HCT116 (cell line): ENCODE measurements at places on chromosomes 13 and 19. TPM values are rescaled to one million over a fixed set of nuclear protein-coding genes. Genes with fewer than 3 reads are reported as not detected.

GRCh38 chr13:111361046-111361872 is 40.8 kb downstream of the TEX29 start:
- no peaks in the 10 kb centered on the region for H3K36me3 ChIP-seq
- H3K4me1 ChIP-seq, result no peaks in the 10 kb centered on the region
- no peak overlapping the region for H3K27ac ChIP-seq
- no peak for DNase-seq

Gene CGB2
- 5.0 TPM for total RNA-seq

DNA sequence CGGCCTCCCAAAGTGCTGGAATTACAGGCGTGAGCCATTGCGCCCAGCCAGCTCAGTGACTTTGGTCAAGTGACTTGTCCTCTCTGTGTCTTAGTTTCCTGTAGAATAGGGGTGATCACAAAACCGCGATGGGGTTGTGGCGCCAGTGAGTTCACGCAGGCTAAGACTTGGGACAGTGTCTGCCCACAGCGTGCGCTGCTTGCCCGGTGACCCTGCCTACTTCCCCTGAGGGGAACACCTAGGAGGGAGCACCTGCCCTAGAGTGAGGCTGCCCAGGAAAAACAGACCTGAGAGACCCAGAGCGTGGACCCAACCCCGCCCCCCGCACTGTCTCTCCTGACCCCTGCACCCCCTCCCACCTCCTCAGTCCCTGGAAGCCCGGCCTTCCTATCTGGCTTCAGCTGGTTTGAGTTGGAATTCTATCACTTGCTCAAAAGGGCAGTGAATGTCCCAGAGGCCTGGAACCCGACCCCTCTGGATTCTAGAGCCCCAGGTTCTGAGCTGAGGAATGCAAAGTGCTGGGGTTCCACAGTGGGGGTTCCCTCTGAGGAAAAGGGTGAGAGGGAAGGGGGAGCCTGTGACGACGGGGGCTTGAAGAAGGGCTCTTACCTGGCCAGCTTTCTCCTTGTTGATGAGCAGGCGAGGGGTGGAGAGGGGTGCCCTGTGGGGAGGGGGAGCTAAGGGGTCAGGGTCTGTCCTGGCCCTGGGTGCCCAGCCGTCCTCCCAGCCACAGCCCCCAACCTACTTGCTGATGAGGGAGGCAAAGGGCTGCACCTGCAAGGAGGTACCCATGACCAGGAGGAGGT is 2.2 kb upstream of the RINL start:
- no peaks in the 10 kb centered on the region for H3K36me3 ChIP-seq
- no peaks in the 10 kb centered on the region for H3K27me3 ChIP-seq
- no peak overlapping the region for H3K27ac ChIP-seq
- H3K4me1 ChIP-seq, result peaks cover 16% of the 10 kb centered on the region; the same call in 1 of the 2 replicates

Gene RINL
- 28.6 TPM for total RNA-seq

- no peak overlapping the region for H3K4me3 ChIP-seq
- H3K27ac ChIP-seq, result no peak overlapping the region
- H3K4me1 ChIP-seq, result no peaks in the 10 kb centered on the region
- no peaks in the 10 kb centered on the region for H3K36me3 ChIP-seq
- peaks cover 9% of the 10 kb centered on the region; the same call in 1 of the 2 replicates for H3K27me3 ChIP-seq
Measured at GRCh38 chr19:3471954-3472655, 8.2 kb downstream of the SMIM24 start.

GRCh38 chr19:18663940-18664530 is 19.4 kb upstream of the CRTC1 start:
- H3K4me1 ChIP-seq, result peaks cover 16% of the 10 kb centered on the region
- no peaks in the 10 kb centered on the region for H3K27me3 ChIP-seq

DNA sequence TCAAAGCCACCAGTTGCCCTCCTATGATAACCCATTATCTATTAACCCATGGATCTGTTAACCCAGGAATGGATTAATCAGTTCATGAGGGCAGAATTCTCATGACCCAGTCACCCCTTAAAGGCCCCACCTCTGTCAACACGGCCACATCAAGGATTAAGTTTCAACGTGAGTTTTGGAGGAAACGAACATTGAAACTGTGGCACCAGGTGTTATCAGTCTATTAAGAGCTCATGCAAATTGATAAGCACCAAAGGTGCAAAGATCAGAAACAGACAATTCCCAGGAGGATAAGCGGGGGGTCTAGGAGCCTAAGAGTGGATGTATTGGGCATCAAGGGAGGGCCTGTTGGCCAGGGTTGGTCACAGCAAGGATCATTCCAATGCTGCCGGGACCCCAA is 19.9 kb upstream of the ELAVL1 start:
- peaks cover 5% of the 10 kb centered on the region; the same call in 1 of the 2 replicates for H3K4me1 ChIP-seq
- no peaks in the 10 kb centered on the region for H3K36me3 ChIP-seq
- no peaks in the 10 kb centered on the region for H3K27me3 ChIP-seq
- H3K4me3 ChIP-seq, result no peak overlapping the region

- H3K27me3 ChIP-seq, result no peaks in the 10 kb centered on the region
- peak; percentile 48 for DNase-seq
- H3K27ac ChIP-seq, result peak overlapping the region; percentile 78
Measured at GRCh38 chr13:112725346-112726015, 35.6 kb downstream of the ATP11A start.

Gene CYP2A7
- not detected for total RNA-seq

Gene BSPH1
- total RNA-seq, result not detected

GRCh38 chr13:73171926-73172325 is 113.1 kb downstream of the KLF5 start:
- no peaks in the 10 kb centered on the region for H3K36me3 ChIP-seq
- H3K27me3 ChIP-seq, result no peaks in the 10 kb centered on the region

GRCh38 chr13:75324413-75324940 is 157.5 kb downstream of the TBC1D4 start:
- no peak overlapping the region for H3K4me3 ChIP-seq
- peaks cover 5% of the 10 kb centered on the region; the same call in 1 of the 2 replicates for H3K36me3 ChIP-seq
- DNase-seq, result no peak
- H3K27me3 ChIP-seq, result no peaks in the 10 kb centered on the region
- no peaks in the 10 kb centered on the region for H3K4me1 ChIP-seq

Gene LAIR1
- 0.89 TPM for total RNA-seq

DNA sequence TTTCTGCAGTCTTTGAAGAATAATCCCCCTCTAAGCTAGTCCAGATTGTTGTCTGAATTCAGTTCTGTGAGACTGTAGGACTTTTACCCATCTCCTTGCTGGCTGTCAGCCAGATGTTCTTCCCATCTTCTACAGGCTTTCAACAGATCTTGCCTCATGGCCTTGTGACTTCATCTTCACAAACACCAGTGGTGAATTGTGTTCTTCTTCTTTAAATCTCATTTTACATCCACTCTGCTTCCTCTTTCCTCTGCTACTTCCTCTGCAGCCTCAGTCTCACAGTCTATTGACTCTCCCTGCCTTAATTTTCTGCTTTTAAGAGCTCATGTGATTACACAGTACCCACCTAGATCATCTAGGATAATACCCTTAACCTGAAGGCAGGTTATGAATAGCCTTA is 859.0 kb upstream of the SLITRK1 start:
- H3K27ac ChIP-seq, result no peak overlapping the region
- no peaks in the 10 kb centered on the region for H3K4me1 ChIP-seq
- H3K27me3 ChIP-seq, result no peaks in the 10 kb centered on the region
- no peak for DNase-seq
- no peaks in the 10 kb centered on the region for H3K36me3 ChIP-seq
- no peak overlapping the region for H3K4me3 ChIP-seq

- no peaks in the 10 kb centered on the region for H3K36me3 ChIP-seq
- no peaks in the 10 kb centered on the region for H3K4me1 ChIP-seq
- no peak overlapping the region for H3K27ac ChIP-seq
- H3K4me3 ChIP-seq, result no peak overlapping the region
Measured at GRCh38 chr13:40640845-40641458, 25.5 kb downstream of the FOXO1 start.

Gene RUBCNL
- total RNA-seq, result 0.42 TPM

- no peak overlapping the region for H3K4me3 ChIP-seq
- no peak overlapping the region for H3K27ac ChIP-seq
- no peaks in the 10 kb centered on the region for H3K36me3 ChIP-seq
- no peak for DNase-seq
- no peaks in the 10 kb centered on the region for H3K4me1 ChIP-seq
- H3K27me3 ChIP-seq, result no peaks in the 10 kb centered on the region
Measured at GRCh38 chr13:79496188-79496587, 15.2 kb downstream of the NDFIP2 start.

DNA sequence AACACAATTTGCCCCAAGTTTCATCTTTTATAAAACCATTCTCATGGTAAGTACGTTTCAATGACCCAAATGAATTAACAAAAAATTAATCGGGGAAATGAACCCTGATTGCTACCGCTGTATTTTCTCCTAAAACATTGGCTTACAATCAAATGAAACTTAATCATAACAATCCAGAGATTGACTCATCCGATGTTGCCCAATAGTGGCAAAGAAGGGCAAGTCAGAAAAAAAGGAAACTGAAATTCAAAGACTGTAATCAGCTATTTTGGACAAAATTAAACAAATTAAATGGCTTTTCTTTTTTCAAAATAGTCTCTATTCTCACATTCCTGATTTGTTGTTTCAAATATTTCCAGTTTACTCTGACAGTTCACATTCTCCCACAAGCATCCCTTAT is 3.9 kb upstream of the ACOD1 start:
- no peaks in the 10 kb centered on the region for H3K4me1 ChIP-seq
- DNase-seq, result no peak
- no peak overlapping the region for H3K27ac ChIP-seq
- no peak overlapping the region for H3K4me3 ChIP-seq

Gene TEX29
- total RNA-seq, result not detected

Gene N4BP2L2
- 92.7 TPM for total RNA-seq

Gene HCST
- total RNA-seq, result 1.2 TPM

Gene PGLYRP1
- total RNA-seq, result not detected

Gene CSNK1A1L
- not detected for total RNA-seq

- H3K4me3 ChIP-seq, result no peak overlapping the region
- DNase-seq, result no peak
- H3K36me3 ChIP-seq, result no peaks in the 10 kb centered on the region
- no peaks in the 10 kb centered on the region; the same call in 1 of the 2 replicates for H3K27me3 ChIP-seq
- no peak overlapping the region for H3K27ac ChIP-seq
- no peaks in the 10 kb centered on the region for H3K4me1 ChIP-seq
Measured at GRCh38 chr13:31805841-31806240, 66.5 kb downstream of the RXFP2 start.

Gene ZNF560
- total RNA-seq, result not detected

DNA sequence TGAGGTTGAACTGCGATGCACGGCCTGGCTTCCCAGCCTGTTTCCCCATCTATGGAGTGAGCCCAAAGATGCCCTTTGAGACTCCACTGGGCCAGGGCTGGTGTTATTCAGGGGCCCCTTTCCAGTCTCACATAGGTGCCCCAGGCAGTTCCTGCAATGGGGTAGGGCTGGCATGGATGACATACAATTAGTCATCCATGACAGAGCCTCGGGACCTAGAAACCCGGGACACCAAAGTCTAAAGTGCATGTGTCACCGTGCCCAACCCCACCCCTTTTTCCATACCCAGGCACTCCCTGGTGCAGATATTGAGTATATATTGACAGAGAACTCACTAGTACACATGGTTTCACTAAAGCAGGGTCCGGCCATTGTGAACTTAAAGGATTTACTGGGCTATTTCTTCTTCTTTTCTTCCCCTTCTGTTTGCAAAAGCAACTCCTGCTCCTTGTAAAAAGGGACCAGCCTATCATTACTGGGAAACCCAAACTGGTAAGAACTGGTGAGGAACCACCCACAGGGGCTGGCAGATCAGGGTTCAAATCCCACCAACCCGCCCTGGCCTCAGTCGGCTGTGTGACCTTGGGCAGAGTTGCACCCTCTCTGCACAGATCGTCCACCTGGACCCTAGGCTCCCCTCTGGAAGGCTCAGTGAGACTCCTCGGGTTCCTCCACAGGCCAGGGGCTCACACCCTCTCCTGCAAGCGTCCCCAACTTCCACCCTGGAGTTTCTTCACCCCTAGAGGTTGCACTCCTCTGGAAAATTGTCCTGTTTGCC is 2.7 kb downstream of the B3GNT3 start:
- H3K27ac ChIP-seq, result peak overlapping the region; percentile 84
- no peaks in the 10 kb centered on the region for H3K36me3 ChIP-seq
- DNase-seq, result peak; percentile 94
- H3K4me3 ChIP-seq, result peak overlapping the region; percentile 24

DNA sequence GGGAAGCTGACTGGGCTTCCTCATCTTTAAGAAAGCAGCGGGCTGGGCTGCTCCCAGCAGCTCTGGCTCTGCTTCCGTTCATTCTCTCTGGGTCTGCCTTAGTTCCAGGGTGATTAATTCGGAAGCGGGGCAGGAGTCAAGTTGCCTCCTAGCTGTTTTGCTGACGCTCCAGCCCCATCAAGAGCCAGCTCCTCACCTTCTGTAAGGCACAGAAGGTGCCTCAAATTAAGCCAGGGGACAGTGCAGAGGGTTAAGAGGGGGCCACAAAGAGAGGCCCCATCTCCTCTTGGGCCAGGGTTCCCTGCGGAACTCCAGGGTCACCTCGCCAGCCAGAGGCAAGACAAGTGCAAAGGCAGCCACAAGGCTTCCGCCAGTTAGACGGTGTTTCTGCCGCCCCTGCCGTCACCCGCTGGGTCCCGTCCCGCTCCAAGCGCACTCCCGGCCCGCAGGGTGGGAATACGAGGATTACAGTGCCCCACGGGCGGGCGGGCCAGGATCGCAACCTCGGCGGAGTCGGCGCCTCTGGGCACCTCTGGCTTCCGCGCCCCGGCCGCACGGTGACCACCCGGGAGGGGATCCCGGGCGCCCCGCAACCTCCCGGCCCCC is 508 bp downstream of the SLC15A1 start:
- peak overlapping the region; percentile 33 for H3K4me3 ChIP-seq
- peaks cover 23% of the 10 kb centered on the region for H3K4me1 ChIP-seq
- H3K27me3 ChIP-seq, result no peaks in the 10 kb centered on the region

Gene ELAVL3
- total RNA-seq, result 0.05 TPM

DNA sequence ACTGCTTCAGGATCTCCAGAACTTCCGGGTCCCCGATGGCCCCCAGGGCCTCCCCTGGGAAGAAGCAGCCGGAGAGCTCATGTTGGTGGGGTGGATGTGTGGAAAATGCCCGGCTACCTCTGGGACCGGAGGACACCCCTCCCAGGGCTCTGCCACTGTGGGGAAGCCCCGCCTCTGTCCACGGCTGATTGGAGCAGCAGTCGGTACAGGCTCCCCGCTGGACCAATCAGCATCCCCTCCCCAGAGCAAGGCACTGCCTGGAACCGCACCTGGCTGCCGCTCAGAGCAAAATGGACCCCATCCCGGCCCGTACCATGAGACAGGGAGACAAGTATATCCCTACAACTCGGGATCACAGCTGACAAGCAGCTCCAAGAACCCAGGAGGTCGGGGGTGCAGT is 6.4 kb downstream of the DOHH start:
- no peaks in the 10 kb centered on the region for H3K27me3 ChIP-seq
- no peak overlapping the region for H3K27ac ChIP-seq
- peaks cover 22% of the 10 kb centered on the region; the same call in 1 of the 2 replicates for H3K36me3 ChIP-seq
- peaks cover 2% of the 10 kb centered on the region; the same call in 1 of the 2 replicates for H3K4me1 ChIP-seq

Gene SLC6A16
- total RNA-seq, result 5.0 TPM

Gene RGS9BP
- 0.54 TPM for total RNA-seq

GRCh38 chr13:22017226-22017625 is 346.4 kb downstream of the FGF9 start:
- H3K4me1 ChIP-seq, result no peaks in the 10 kb centered on the region; the same call in 1 of the 2 replicates
- H3K4me3 ChIP-seq, result no peak overlapping the region
- no peaks in the 10 kb centered on the region; the same call in 1 of the 2 replicates for H3K36me3 ChIP-seq
- no peak for DNase-seq
- no peak overlapping the region for H3K27ac ChIP-seq

- H3K4me3 ChIP-seq, result no peak overlapping the region
- no peak overlapping the region for H3K27ac ChIP-seq
- peaks cover 23% of the 10 kb centered on the region for H3K4me1 ChIP-seq
- no peaks in the 10 kb centered on the region for H3K36me3 ChIP-seq
- DNase-seq, result no peak
Measured at GRCh38 chr19:8255426-8256125, 46.4 kb downstream of the CERS4 start.

Gene EBI3
- total RNA-seq, result 1.2 TPM
